CD8-positive, alpha-beta memory T cell (primary cell): ENCODE measurements at places on chromosomes 7 and 10. TPM values are rescaled to one million over a fixed set of nuclear protein-coding genes. Genes with fewer than 3 reads are reported as not detected.

The MORN4 gene
- total RNA-seq: 3.1 TPM

The ZNF316 gene
- total RNA-seq: 26.5 TPM

The HGF gene
- not detected for total RNA-seq

- DNase-seq: no peak
Observed at GRCh38 chr10:3467052-3467951, 294.7 kb upstream of the PITRM1 start.

DNA sequence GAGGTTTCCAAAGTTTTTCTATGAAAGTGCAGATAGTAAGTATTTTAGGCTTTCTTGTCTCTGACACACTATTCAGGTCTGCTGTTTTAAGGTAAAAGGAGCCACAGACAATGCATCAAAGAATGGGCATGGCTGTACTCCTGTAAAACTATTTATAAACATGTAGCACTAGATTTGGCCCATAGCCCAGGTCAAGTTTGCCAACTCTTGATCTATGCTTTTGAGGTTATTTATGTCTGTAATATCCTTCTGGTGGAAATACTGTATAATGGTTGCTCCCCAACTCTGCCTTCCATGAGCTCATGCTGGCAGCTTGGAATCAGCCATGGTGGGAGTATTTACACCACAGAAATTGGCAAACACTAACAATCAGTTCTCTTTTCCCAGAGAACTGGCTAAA is 244.6 kb downstream of the BUB3 start:
- DNase-seq: no peak

DNA sequence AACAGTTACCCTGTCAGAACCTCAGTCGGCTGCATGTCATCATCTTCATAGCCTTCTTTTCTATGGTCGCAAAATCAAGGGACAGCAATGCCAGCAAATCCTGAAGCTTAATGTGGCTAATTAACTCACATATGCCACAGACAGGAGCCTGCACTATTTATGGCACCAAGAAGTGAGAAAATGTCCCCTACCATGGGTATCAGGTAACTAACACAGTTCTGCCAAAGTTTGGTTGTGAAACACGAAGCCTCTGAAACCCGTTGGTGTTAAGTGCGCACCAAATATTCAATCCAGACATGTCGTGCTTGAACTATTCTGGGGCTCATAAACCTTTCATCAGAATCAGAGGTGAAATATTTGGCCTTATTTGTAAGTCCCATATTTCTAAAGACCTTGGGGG is 63.3 kb downstream of the EVX1 start:
- no peak for DNase-seq
